ENCODE measurements at places on chromosomes 3 and 15. TPM values are rescaled to one million over a fixed set of nuclear protein-coding genes. Genes with fewer than 3 reads are reported as not detected.

The GASK1A gene
- 0.15 TPM for total RNA-seq

The IL17RD gene
- total RNA-seq, result 1.00 TPM

The SNX22 gene
- total RNA-seq, result 0.06 TPM

The CYP8B1 gene
- not detected for total RNA-seq

The PTX3 gene
- total RNA-seq, result 457 TPM

The ST8SIA2 gene
- not detected for total RNA-seq

The IQCF5 gene
- total RNA-seq, result not detected

The OGG1 gene
- total RNA-seq, result 10.4 TPM

The TMEM212 gene
- total RNA-seq, result not detected

The CADPS gene
- total RNA-seq, result not detected

The SLC24A5 gene
- total RNA-seq, result not detected
